MCF 10A (cell line): ENCODE measurements at places on chromosomes 11 and 22. TPM values are rescaled to one million over a fixed set of nuclear protein-coding genes. Genes with fewer than 3 reads are reported as not detected.
A peak's percentile ranks its signal among the peaks of the same experiment; 100 is the strongest.

DNA sequence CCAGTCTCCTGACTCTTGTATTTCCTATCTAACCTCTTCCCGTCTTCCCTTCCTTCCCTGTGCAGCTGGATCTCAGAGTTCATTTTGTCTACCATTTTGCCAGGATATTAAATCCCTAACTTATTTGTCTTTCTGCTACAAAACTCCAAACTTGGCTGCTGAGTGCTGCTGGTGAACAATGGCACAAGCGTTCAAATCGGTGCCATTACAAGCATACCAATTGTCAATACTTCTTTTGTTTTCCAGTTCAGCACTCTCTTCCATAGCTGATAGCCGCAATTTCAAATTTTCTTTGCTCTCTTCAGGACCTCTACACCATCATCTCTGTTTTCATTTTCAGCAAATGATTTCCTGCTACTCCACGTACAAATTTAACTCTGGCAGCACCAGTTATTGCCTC, 13.4 kb downstream of the IL18 start:
- H3K36me3 ChIP-seq, result peaks cover 20% of the 10 kb centered on the region
- H3K27me3 ChIP-seq, result no peaks in the 10 kb centered on the region
- no peaks in the 10 kb centered on the region for H3K4me1 ChIP-seq
- no peak for DNase-seq
- no peak overlapping the region for H3K4me3 ChIP-seq
- no peak overlapping the region for H3K27ac ChIP-seq

- no peaks in the 10 kb centered on the region for H3K27me3 ChIP-seq
- DNase-seq, result peak; percentile 69
- H3K27ac ChIP-seq, result no peak overlapping the region
- no peak overlapping the region for H3K4me3 ChIP-seq
- no peaks in the 10 kb centered on the region for H3K36me3 ChIP-seq
These were observed 99.2 kb downstream of the NAT10 start for GRCh38 chr11:34204396-34205279.

- H3K4me1 ChIP-seq, result no peaks in the 10 kb centered on the region
- no peak for DNase-seq
- H3K27ac ChIP-seq, result peak overlapping the region; percentile 46
- no peaks in the 10 kb centered on the region for H3K27me3 ChIP-seq
- no peak overlapping the region for H3K4me3 ChIP-seq
- peaks cover 85% of the 10 kb centered on the region for H3K36me3 ChIP-seq
These were observed 19.3 kb downstream of the POLR3H start for GRCh38 chr22:41524809-41525449.

DNA sequence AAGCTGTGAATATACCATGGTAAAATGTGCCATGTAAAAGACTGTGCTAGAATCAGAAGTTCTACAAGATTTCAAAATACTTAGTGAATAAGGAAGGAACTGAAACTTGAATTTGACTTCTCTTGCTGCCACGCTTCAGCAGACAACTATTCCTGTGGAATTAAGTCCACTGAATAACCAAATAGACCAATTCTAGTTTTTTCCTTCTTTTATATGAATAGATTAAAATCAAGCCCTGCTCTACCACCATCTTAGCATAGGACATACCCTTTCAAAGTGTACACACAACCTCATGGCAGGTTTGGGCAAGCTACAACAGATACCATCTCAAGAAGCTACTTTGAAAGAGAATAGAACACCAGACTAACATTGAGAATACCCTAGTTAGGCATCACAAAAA, 23.4 kb upstream of the CLNS1A start:
- H3K4me1 ChIP-seq, result no peaks in the 10 kb centered on the region
- no peak for DNase-seq
- no peaks in the 10 kb centered on the region for H3K27me3 ChIP-seq
- no peak overlapping the region for H3K4me3 ChIP-seq

GRCh38 chr11:61028135-61028729, 56.8 kb downstream of the CD6 start:
- DNase-seq, result peak; percentile 36
- H3K4me1 ChIP-seq, result peaks cover 7% of the 10 kb centered on the region
- H3K36me3 ChIP-seq, result no peaks in the 10 kb centered on the region
- peaks cover 16% of the 10 kb centered on the region for H3K27me3 ChIP-seq
- H3K27ac ChIP-seq, result no peak overlapping the region
- no peak overlapping the region for H3K4me3 ChIP-seq

ELFN2 gene
- total RNA-seq, result 4.2 and 5.1 TPM in 2 replicates

DNA sequence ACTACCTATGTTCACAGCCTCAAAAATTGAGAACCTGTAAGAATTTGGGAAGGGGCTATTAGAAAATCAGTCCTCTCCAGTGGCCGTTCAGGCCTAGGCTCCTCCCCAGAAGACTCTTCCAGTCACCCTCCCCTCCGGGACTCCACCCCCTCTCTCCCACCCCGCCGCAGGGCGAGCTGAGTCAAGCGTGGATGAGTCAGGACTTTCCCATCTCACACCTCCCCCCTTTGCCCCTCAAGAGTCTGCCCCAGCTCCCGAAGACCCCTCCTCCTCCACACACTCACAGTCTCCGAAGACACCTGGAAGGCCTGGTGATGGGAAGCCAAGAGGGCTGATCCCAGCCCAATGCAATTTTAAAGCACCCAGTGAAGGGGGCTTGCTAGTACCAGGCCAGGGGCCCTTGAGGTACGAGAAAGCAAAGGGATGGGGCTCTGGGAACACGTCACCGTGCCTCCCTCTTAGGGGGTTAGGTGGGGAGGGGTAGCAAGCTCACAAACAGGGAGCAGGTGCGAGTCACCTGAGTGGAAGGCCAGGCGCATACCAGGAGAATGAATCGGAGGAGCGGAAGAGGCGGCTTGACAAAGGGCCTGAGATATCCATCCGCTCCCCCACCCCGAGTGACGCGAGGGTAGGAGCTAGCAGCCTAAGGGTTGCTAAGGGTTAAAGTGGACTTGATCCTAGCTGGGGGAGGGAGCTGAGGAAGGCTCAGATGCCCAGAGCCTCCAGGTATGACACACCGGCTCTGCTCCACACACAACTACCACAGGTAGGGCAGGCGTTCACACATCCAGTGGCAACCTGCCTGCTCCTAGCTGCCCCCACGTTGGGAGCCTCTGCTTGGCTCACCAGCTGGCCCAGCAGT, 13.6 kb downstream of the BCL9L start:
- peak overlapping the region; percentile 79 for H3K4me3 ChIP-seq
- peaks cover 33% of the 10 kb centered on the region for H3K36me3 ChIP-seq
- peak overlapping the region; percentile 90 for H3K27ac ChIP-seq
- peaks cover 69% of the 10 kb centered on the region for H3K4me1 ChIP-seq
- no peaks in the 10 kb centered on the region for H3K27me3 ChIP-seq

DNA sequence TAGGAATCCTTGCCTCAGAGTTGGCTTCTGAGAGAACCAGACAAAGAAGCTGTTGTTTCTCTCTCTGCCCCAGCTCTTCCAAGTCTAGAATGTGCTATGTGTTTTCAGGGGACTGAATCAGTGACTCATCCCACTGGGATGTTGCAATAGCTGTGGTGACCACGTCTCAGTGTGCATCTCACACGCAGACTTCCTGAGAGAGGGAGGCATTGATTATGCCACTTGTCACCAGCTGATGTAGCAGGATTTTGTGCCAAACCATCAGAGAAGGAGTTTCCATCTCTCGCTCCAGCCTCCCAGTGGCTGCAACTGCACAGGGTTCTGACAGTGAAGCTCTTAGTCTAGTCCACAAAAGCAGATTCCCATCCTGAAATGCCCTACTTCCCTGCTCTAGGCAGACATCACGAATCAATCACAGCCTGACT, 455.8 kb downstream of the MIAT start:
- DNase-seq, result peak; percentile 86
- no peak overlapping the region for H3K4me3 ChIP-seq
- peaks cover 28% of the 10 kb centered on the region for H3K4me1 ChIP-seq
- peak overlapping the region; percentile 31 for H3K27ac ChIP-seq
- no peaks in the 10 kb centered on the region for H3K36me3 ChIP-seq
- H3K27me3 ChIP-seq, result no peaks in the 10 kb centered on the region

KRTAP5-1 gene
- total RNA-seq, result not detected in 2 replicates

DNA sequence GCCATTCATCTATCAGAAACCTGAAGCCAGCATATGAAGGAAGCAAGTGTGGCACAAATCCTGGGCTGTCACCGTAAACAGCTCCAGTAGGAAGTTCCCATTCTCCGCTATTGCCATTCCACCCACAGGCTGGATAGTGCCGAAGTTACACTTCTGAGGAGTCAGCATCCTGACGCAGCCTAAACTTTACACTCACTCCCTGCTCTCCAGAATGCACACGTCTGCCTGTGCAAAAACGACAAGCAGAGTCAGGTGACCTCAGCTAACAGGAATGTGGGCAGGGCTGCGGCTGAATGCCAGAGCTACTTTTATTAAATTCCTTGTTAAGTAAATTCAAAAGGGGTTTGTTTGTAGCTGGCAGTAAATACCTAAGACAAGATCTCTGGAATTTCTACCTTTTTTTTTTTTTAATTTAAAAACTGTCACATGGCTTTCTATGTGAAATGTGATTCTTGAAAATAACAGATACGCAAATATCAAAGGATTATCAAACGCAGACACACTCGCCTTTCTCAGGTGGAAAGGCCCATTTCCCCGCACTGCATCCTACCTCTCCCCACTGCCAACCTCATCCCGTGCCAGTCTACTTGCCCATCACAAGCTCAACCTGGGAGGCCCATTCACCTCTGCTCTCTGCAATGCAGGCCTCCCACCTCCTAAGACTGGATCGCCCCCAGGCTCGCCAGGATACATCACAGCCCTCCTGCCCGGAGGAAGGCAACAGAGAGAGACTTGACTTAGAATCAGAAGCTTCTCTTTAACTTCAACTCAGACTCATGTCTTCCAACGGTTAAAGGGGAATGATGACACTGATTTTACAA, 33.5 kb downstream of the NFRKB start:
- H3K36me3 ChIP-seq, result peaks cover 52% of the 10 kb centered on the region
- peaks cover 13% of the 10 kb centered on the region for H3K4me1 ChIP-seq
- peak; percentile 89 for DNase-seq
- peak overlapping the region; percentile 62 for H3K4me3 ChIP-seq
- H3K27ac ChIP-seq, result peak overlapping the region; percentile 86

DNA sequence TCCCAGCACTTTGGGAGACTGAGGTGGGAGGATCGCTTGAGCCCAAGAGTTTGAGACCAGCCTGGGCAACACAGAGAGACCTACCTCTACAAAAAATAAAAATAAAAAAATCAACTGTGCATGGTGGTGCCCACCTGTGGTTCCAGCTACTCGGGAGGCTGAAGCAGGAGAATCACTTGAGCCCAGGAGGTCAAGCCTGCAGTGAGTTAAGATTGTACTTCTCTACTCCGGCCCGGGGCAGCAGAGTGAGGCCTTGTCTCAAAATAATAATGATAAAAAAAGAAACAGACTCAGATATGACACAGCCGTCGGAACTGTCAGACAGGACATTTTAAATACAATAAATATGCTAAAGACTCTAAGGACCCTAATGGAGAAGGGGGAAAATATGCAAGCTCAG, 18.4 kb downstream of the ASCL2 start:
- H3K27me3 ChIP-seq, result no peaks in the 10 kb centered on the region
- DNase-seq, result no peak
- H3K4me1 ChIP-seq, result peaks cover 6% of the 10 kb centered on the region
- H3K36me3 ChIP-seq, result no peaks in the 10 kb centered on the region
- H3K27ac ChIP-seq, result no peak overlapping the region

C22orf31 gene
- not detected in 2 replicates for total RNA-seq

GRCh38 chr11:19890308-19890707, 177.7 kb downstream of the NAV2 start:
- H3K27me3 ChIP-seq, result no peaks in the 10 kb centered on the region
- peak; percentile 32 for DNase-seq
- no peak overlapping the region for H3K4me3 ChIP-seq

SYT12 gene
- total RNA-seq, result 0.44 and 0.59 TPM in 2 replicates

GRCh38 chr11:92129811-92130210, 94.8 kb upstream of the FAT3 start:
- H3K4me1 ChIP-seq, result peaks cover 36% of the 10 kb centered on the region
- DNase-seq, result no peak
- H3K36me3 ChIP-seq, result no peaks in the 10 kb centered on the region
- no peak overlapping the region for H3K4me3 ChIP-seq
- H3K27ac ChIP-seq, result peak overlapping the region; percentile 39

TRIM51 gene
- not detected in 2 replicates for total RNA-seq

- peak; percentile 87 for DNase-seq
- peak overlapping the region; percentile 26 for H3K4me3 ChIP-seq
These were observed 6.7 kb upstream of the CAPRIN1 start for GRCh38 chr11:34044664-34045485.

GRIK4 gene
- not detected in 2 replicates for total RNA-seq

SLC1A2 gene
- total RNA-seq, result not detected in 2 replicates

SYNGR1 gene
- 0.25 and 0.35 TPM in 2 replicates for total RNA-seq

- DNase-seq, result peak; percentile 8
- no peak overlapping the region for H3K4me3 ChIP-seq
- H3K4me1 ChIP-seq, result peaks cover 15% of the 10 kb centered on the region
- H3K27me3 ChIP-seq, result no peaks in the 10 kb centered on the region
These were observed 67.4 kb downstream of the AMOTL1 start for GRCh38 chr11:94835594-94835927.

BIRC2 gene
- total RNA-seq, result 46.2 and 50.0 TPM in 2 replicates
